ENCODE measurements at places on chromosomes 7 and 10. TPM values are rescaled to one million over a fixed set of nuclear protein-coding genes. Genes with fewer than 3 reads are reported as not detected.

ANXA8 gene
- total RNA-seq: not detected

FAM180A gene
- total RNA-seq: not detected

GHRHR gene
- 2.7 TPM for total RNA-seq

WNT8B gene
- 0.10 TPM for total RNA-seq

LLCFC1 gene
- not detected for total RNA-seq

C10orf62 gene
- not detected for total RNA-seq

C7orf57 gene
- total RNA-seq: 0.85 TPM

FEZF1 gene
- total RNA-seq: 2.1 TPM

UCN3 gene
- not detected for total RNA-seq

ODAD2 gene
- total RNA-seq: 6.7 TPM

ZPBP gene
- total RNA-seq: not detected
